Stimulated activated naive CD8-positive, alpha-beta T cell treated with anti-CD3 and anti-CD28 coated beads, Interleukin-15, Interleukin-2, amounts not matched to agents 100 U/mL and 50 U/mL, for 24 hours (primary cell): ENCODE measurements at places on chromosomes 3 and 15.

DNA sequence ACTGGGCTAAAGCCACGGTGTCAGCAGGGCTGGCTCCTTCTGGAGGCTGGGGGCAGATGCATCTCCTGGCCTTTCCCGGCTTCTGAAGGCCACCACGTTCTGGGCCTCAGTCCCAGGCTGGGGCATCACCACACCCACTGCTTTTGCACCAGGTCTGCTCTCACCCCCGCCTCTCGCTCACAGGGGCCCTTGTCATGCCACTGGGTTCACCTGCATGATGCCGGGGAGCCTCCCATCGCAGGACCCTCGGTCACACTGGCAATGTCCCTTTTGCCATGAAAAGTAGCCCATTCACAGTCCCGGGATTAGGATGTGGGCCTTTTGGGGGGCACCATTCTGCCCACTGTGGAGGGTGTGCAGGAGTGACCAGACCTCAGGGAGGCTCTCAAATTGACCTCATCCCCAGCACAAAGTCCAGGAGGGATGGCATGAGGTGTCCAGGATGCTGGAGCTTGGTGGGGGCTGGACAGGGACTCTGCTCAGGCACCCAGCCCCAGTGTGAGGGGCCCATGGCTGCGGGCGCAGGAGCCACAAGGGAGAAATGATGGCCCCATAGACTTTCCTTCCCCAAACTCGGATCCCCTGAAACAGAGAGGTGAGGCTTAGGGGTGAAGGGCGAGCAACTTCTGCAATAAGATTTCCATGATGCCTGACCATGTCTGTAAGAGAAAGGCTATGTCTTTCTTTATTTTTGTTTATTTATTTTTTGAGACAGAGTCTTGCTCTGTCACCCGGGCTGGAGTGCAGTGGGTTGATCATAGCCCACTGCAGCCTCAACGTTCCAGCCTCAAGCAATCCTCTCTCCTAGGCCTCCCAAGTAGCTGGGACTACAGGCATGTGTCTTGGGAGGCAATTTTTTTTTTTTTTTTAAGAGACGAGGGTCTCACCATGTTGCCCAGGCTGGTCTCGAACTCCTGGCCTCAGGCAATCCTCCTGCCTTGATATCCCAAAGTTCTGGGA, 189.1 kb downstream of the GOLGA6L6 start:
- no peak for DNase-seq

GRCh38 chr15:26070095-26070532, 207.0 kb upstream of the ATP10A start:
- no peak for DNase-seq

DNA sequence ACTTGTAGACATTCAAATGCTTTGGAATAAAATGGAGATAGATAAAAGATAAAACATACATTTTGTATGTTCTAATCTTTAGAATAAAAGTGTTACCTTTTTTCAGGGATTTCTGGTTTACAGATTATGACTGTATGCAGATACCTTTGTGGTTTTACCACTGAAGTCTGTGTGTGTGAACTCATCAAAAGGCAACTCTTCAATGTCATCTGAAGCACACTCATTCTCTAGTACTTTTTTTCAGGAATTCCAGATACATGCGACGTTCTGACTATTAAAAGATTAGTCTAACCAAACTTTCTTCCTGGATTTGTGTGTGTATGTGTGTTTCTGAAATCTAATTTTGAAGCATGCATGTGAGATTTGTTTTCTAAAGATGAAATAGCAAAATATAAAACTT, 188.6 kb downstream of the NLGN1 start:
- DNase-seq: no peak

GRCh38 chr15:98834976-98835375, 172.6 kb downstream of the PGPEP1L start:
- DNase-seq: no peak

GRCh38 chr3:197507081-197507480, 48.7 kb downstream of the BDH1 start:
- no peak for DNase-seq

- no peak for DNase-seq
Observed at GRCh38 chr3:57158813-57159738, 6.1 kb downstream of the IL17RD start.
